Activated CD4-positive, alpha-beta T cell treated with anti-CD3 and anti-CD28 coated beads, Interleukin-2, Interleukin-4, amounts not matched to agents 100 ng/mL and 50 ng/mL, durations not matched to agents 16 hours and 8 hours (primary cell): ENCODE measurements at places on chromosomes 2 and 18.
A peak's percentile ranks its signal among the peaks of the same experiment; 100 is the strongest.

- DNase-seq: peak; percentile 22
These were observed 150.1 kb upstream of the RIOK3 start for GRCh38 chr18:23302851-23303527.

GRCh38 chr2:185245806-185246205 lies 492.8 kb upstream of the FSIP2 start:
- no peak for DNase-seq

DNA sequence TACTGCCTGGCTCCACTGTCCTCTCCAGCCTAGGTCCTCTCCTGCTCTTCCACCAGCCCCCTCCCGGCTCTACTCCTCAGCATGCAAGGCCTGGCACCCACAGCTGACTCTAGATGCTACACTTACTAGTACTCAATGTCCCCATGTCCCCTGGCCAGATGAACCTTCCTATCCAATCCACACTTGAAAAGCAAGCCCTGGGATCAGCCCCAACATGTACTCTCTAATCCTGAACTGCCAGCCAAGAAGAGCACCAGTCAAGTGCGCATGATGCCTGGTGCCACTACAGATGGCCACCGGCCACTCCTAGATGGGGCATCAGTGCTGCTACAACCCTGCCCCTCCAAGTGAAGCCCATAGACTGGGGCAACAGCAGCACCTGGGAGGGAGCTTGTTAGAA lies 168.2 kb downstream of the STK39 start:
- no peak for DNase-seq

GRCh38 chr2:76998704-76999103 lies 523.5 kb downstream of the LRRTM4 start:
- DNase-seq: no peak

DNA sequence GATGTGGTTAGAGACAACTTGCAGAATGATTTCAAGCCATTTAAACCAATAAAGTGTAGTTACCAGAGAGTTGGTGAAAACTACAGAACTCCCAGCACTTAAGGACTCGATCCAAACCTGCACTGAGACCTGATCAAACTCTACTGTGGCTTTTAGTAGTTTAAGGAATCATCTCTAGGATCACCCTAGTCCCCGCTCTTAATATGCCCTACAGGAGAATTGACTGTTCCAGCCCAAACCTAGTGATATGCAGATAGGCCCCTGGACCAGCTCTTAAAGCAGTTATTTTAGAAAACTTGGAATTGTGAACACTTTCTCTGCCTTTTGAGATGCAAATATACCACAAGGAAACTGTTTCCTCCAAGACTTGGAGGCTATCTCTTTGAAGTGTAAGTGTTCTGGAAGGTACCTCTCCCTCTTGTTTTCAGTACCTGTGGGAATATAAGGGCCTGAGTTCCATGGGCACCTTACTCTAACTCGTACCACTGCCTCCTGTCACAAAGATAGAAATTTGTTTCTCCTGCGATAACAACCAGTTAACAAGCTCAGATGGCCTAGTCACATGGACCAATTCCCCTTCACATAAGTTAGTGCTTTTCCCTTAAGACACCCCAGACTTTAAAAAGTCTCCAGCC lies 1367.2 kb upstream of the SLC39A10 start:
- DNase-seq: no peak

DNA sequence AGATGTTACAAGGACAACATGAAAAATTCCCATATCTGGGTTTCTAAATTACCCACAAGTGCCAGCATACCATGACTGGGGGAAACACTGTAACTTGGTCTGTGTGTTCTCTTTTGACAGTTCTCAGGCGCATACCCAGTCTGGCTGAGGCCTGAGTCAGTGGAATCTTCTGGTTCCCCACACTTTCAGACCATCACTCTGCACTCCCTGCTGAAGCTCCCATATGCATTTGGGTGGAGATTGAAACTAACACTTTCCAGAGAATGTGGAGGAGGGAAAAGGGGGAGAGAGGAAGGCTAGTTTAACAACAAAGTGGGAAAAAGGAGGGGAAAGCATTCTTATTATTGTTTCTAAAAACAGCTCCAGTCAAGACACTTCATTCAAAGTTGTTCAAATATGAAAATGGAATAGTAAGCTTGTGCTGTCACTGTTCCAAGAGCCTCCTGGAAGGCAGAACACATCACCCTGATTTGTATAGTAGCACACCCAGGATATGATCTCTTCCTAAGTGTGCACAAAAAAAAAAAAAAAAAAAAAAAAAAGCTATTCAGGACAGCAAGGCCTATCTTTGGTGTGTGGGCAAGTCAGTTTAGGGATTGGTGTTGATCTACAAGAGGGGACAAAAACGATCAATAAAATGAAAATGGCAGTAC lies 48.1 kb upstream of the CTIF start:
- no peak for DNase-seq

GRCh38 chr2:8044046-8044594 lies 637.7 kb upstream of the ID2 start:
- DNase-seq: no peak

DNA sequence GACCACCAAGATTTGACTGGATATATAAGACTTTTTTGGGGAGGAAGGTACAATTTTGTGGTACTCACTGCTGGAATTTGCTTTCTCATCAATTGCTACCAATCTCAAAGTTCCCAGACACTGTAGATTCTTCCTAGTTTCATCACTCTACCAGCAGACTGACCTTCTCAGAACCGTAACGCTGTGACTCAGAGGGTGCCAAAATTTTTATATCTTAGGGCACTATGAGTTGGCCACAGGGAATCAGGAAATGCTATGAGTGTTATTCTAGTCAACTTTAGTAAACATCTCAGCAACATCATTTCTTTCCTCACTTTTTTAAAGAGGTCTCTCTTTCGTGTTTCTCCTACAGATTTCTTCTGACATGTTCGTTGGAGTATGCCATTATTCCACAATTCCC lies 499.0 kb downstream of the TMX3 start:
- DNase-seq: no peak

DNA sequence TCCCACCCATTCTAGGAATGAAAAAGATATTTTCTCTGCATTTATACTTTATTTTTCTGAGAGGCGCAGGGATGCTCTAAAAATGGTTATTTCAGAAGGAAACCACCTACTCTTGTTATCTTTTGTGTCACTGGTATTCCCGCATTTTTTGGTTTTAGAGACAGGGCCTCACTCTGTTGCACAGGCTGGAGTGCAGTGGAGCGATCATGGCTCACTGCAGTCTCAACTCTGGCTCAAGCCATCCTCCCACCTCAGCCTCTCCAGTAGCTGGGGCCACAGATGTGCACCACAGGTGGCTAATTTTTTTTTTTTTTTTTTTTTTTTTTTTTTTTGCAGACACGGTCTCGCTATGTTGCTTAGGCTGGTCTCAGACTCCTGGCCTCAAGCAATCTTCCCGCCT lies 135.9 kb downstream of the NCK2 start:
- no peak for DNase-seq

- no peak for DNase-seq
These were observed 125.1 kb downstream of the SLC39A10 start for GRCh38 chr2:195782156-195782555.

DNA sequence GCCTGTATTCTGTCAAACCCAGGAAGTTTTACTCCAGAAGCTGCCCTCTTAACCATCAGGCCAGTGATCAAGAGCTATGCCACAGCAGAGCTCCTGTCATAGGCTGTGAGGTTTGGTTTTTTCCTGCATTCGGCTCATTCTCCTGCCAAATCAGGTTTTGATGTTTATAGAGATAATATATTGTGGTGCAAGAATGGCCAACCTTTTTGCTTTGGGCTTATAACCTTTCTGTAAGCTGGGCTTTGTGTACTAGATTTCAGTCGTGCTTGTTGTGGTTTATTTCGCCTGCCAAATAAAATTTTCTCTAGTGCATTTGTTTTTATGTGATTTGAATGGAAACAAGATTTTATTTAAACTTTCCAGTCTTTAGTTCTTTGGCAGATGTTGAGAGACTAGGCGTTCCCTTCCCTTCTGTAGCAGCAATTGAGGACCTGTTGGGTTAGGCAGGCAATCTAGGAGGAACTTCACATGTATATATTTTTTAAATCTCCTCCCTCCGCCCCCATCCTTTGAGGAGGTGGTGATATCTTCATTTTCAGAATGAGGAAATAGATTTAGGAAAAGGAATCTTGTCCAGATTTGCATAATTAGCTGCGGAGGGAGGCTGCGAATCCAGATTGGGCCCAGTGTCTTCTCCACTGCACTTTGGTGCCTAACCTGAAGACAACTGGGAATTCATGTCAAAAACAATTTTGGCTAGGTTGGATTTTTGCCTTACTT lies 2.6 kb downstream of the KDM3A start:
- no peak for DNase-seq
